ENCODE measurements at places on chromosomes 11 and 22. TPM values are rescaled to one million over a fixed set of nuclear protein-coding genes. Genes with fewer than 3 reads are reported as not detected.

Gene GUCY1A2
- total RNA-seq = under 0.01 TPM

Gene ARHGEF17
- total RNA-seq = 14.1 TPM

Gene DEUP1
- total RNA-seq = not detected

Gene TENM4
- total RNA-seq = 0.15 TPM

Gene KRTAP5-10
- not detected for total RNA-seq

Gene HMOX1
- total RNA-seq = 54.3 TPM

Gene ISX
- total RNA-seq = not detected

Gene MMP8
- 37.3 TPM for total RNA-seq

Data from melanocyte of skin (primary cell).